Amniotic stem cell (primary cell): ENCODE measurements at places on chromosomes 3 and 15.

- no peak for DNase-seq
Measured at GRCh38 chr3:118435851-118436350, 598.7 kb downstream of the IGSF11 start.

GRCh38 chr3:78091478-78092119 lies 1051.7 kb downstream of the ROBO2 start:
- no peak for DNase-seq

DNA sequence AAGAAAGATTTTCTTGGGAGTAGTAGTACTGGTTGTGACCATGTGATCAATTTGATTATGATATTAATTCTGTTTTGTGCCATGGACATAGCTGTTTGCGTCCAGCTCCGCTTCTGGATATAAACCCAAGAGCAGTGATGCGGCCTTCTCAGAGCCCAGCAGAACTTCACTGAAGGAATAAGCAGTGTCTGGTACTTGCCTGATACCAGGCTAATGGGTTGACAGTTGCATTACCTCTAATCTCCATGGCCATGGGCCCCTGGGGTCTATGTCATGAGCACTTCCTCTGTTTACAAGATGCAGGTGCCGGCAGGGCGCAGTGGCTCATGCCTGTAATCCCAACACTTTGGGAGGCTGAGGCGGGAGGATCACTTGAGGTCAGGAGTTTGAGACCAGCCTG lies 36.3 kb upstream of the RAB6B start:
- DNase-seq: no peak

DNA sequence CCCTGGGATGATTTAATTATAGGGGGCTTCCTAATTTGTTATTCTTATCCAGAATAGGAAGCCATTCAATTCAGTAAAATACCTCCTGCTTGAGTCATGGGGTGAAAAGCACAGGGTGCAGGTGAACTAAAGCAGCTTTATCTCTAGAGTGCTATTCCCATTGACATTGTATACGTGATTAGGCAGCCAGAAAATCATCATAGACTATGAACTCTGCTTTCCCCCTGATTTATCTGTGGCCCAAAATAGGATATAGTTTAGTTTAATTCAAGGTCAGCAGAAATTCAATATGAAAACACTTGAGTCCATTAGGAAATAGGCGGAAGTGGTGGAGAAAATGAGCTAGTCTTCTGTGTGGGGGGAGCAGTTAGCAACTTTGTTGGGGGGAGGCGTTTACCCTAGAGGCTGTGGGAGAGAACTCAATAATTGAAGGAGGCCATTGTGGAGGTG lies 18.2 kb upstream of the PRKCI start:
- no peak for DNase-seq

GRCh38 chr3:197262709-197263108 lies 35.7 kb downstream of the DLG1 start:
- DNase-seq: no peak

DNA sequence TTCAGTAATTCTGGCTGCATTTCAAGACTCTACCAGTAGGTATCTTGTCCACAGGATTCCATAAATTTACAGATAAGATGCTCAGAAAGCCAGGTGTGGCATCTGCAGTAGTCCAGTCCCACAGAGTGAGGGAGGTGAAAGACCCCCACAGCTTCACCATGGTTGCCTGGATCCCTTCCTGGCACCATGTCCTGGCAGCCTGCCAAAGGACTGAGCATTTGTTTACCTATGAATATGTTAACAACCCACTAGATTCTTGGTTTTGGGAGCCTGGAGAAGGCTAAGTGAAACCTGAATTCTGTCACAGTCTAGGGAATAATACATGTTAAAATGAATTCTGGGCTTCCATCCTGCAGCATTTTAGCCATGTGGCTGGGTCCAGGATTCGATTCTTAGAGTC lies 14.9 kb downstream of the CHST2 start:
- no peak for DNase-seq

GRCh38 chr15:73078722-73079121 lies 26.5 kb downstream of the NEO1 start:
- DNase-seq: no peak

DNA sequence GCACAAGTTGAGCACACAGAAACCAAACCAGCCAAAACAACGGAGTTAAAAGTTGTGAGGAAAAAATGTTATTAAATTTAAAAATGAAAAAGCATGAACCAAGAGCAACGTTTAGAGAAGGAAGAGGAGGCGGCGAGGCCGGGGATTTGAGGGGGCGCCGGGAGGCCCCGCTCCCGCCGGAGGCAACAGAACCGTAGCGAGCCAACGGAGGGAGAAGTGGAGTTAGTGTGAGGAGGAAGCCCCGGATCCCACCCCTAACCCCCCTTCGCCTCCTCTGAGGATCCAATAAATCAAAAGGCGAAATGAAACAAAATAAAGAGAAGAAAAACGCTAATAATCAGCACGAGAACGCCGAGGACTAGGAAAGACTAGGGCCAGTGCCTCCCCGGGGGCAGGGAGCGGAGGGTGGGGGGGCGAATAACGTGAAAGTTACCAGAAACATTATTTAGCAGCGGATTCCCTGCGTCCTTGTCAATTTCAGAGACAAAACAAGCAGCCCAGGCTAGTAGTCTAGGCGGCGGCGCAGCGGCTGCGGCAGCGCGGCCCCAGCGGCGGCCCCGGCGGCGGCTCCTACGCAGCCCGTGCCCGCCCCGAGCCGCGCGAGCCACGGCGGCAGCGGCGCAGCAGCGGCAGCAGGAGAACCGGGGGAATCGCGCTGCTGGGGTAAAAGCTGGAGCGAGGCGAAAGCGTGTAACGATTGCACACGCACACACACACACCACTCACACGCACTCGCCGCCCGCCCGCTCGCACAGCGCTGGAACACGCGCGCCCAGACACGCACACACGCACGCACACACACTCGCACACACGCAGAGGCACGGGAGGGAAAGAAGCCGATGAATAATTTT lies 1.7 kb downstream of the MEIS2 start:
- no peak for DNase-seq
